ENCODE measurements at places on chromosomes 4 and X.

GRCh38 chrX:115357326-115358120 is 68.0 kb downstream of the LUZP4 start:
- DNase-seq: no peak

DNA sequence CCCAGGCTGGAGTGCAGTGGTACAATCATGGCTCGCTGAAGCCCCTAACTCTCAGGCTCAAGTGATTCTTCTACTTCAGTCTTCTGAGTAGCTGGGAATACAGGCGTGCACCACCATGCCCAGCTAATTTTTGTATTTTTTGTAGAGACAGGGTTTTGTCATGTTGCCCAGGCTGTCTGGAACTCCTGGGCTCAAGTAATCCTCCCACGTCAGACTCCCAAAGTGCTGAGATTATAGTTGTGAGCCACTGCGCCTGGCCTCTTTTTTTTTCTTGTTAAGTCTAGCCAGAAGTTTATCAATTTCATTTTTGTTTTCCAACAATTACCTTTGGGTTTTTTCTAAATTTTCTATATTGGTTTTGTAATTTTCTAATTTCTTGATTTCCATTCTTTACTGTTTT is 100.6 kb downstream of the GC start:
- DNase-seq: no peak

DNA sequence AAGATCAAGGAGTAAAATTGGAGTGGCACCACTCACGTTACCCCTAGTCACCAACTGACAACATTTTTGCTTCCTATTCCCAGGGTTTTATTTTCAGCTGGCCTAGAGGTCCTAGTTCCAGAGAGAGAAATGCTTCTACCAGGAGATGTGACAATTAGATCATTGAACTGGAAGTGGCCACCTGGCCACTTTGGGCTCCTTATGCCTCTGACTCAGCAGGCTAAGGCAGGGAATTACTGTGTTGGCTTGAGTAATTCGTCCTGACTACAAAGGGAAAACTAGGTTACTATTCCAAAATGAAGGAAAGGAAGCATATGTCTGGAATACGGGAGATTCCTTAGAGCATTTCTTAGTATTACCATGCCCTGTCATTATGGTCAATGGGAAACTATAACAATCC is 831.6 kb upstream of the NDST4 start:
- DNase-seq: no peak

- no peak for DNase-seq
These were observed 92.7 kb downstream of the STK32B start for GRCh38 chr4:5143940-5144339.

DNA sequence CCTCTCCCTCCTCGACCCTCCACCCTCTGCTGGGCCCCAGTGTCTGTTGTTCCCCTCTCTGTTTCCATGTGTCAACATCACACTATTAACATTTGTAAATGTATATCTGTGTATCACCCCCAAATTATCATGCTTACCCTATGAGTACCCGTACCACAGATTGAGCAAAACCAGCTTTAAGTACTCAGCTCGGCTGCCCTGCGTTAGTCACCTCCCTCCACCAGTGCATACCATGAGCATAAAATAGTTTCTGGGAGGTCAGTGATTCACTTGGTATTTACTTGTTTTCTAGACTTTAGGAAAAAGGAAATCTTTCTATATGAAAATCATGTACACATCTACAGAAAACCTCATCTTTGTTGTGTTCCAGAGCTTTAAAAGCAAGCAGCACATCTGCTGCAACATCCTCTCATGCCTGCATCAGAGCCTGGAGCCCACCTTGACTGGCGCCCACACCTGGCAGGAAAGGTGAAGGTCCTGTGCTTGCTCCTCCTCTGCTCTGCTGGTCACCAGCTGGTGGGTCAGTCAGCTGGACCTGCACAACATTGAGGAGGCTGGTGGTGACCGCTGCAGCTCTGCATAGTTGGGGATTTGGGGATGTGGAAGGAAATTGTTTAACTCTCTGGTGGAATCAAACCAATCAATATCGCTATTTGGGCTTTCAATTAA is 214.4 kb upstream of the KLF3 start:
- no peak for DNase-seq

DNA sequence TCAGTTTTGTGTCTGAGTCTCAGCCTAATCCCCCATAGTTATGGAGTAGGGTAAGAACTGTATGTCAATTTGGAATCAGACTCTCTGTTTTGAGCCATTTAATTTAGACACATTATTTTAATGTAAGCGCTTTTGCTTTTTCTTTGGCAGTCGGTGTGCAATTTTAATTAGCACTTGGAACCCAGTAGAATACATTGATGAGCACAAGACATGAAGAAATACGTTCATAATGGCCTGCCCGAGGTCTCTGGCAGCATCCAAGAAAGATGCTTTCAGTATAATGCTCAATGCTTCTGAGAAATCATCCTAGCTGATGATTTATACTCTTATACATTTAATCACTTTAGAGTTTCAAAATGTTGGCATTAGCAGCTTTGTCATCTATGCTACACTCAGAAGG is 8.9 kb upstream of the TAPT1 start:
- no peak for DNase-seq

DNA sequence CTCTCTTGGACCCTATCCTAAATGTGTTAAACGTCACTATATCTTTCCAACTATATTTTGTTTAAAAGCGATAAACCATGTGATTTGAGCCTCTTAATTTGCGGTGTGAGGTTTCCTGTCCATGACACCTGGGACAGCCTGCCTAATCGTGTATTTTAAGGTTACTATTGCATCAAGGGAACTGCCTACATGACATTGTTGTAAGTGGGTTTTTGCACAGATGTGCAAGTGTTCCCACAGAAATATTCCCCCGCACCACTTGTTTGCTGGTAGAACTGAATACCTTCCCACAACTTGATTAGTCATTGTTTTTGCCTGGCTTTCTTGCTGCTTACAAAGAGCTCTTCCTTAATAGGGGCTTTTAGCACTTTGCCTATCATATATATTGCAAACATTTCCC is 5.1 kb upstream of the FAM184B start:
- peak; percentile 35 for DNase-seq

- no peak for DNase-seq
These were observed 15.0 kb upstream of the TMEM164 start for GRCh38 chrX:109987884-109988283.

DNA sequence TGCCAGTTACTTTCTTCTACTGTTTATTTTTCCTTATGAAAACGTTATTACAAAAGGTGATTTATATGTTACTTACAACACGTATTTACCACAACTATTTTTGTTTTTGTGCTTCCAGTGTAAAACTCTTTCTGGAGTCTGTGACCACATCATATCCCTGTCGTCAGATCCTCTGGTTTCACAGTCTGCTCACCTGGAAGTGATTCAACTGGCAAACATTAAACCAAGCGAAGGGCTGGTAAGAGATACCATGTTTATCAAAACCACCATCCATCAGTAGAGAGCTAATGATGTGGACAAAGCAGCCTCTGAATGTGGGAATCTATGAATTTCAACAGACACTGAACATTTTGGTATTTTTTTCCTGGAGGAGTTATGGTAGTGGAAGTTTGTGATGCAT is 116.1 kb downstream of the CNKSR2 start:
- no peak for DNase-seq

DNA sequence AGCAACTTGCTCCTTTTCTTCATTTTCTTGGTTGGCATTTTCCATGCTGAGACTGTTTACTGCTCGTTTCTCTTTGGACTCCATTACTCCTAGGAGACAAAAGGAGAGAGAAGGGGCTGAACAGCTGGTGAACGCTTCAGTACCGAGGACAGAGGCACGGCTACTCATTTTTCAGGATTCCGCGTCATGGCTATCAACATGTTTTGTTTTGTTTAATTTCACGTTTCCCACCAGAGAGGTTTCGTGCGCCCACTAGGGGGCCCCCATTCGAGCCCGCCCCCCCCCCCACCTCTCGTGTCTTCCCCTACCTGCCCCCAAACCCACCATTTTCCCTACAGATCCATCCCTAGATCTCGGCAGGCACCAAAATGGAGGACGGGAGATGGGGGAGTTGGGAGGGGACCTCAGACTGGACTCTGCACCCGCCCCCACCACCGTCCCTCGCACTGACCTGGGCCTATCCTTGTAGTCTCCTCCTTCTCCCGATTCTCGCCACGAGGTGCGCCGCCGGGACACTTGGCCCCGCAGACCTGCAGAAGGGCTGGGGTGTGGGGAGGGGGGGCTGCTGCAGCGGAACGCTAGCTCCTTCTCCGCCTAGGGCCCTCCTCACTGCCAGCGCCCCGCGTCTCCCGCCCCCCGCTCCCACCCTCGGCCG is 653 bp downstream of the BEX1 start:
- DNase-seq: peak; percentile 65

DNA sequence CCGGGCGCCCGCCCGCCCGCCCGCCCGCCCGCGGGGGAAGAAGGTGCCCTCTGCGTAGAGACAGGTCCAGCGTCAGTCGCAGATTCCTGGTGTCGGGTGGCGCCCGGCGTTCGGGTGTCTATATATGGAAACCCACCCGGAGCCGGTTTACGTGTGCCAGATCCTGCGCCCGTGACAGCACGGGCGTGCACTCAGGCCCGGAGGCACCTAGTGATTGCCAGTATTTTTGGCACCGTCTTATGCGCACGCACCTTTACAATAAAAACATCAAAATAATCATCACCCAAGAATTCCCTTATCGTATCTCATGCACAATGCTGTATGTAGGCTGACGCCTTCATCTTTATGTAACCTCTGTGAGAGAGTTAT is 519 bp downstream of the SLC25A4 start:
- peak; percentile 36 for DNase-seq

GRCh38 chrX:114584375-114584943 is 573 bp downstream of the HTR2C start:
- DNase-seq: no peak

DNA sequence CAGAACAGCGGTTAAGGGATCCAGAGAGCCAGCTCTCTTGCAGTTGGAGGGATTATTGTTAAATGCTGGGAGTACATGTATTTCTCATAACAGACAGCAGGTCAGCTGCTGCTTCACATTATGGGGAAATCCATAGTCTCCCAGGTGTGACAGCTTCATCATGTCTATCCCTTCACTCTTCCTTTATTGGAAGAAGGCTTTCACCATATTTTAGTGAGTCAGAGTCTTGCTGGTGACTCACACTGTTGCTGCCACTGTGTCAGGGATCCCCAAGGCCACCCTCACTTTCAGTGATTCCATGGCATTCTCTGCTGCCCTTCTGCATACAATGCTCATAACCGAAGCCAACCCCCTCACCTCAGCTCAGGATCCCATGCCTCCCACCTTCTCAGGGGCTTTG is 32.9 kb upstream of the PAGE5 start:
- DNase-seq: no peak

DNA sequence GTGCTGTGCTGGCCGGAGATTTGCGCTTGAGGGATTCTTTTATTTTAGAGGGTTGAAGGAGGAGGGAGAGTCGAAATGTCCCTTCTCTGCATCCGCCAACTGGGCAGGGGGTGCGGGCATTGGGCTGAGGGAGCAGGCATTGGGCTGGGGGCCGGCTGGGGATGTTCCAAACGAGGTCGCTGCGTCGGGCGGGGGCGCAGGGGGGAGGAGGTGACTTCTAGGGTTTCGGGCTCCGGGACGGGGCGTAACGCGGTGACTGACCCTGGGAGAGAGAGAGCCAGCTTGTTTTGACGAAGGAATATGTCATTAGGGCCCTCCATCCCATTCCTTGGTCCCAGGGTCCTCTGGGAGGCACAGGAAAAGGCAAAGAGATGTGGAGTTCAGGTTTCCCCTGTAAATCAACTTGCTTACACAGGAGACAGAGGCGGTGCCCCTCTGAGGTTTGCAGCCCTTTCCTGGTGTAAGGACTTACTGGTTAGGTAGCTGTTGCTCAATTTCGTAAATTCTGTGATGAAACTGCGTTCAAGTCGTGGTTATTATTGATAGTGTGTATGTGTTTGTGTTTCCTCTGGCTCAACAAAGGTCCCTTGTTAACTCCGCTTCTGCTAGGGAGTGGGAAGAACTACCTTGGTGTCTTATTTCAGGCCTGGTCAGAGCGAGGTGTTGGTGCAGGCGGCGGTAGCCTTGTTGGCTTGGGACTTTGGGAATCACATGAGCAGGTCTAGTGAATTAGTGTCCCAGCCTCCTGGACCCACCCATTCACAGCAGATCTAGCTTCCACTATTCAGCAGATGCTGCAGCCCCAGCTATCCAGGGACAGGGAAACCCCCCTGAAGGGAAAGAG is 716 bp downstream of the FHIP1A start:
- peak; percentile 34 for DNase-seq

- no peak for DNase-seq
These were observed 32.8 kb downstream of the STBD1 start for GRCh38 chr4:76339364-76339763.

- no peak for DNase-seq
These were observed 110.7 kb upstream of the GALNT7 start for GRCh38 chr4:173057901-173058300.

DNA sequence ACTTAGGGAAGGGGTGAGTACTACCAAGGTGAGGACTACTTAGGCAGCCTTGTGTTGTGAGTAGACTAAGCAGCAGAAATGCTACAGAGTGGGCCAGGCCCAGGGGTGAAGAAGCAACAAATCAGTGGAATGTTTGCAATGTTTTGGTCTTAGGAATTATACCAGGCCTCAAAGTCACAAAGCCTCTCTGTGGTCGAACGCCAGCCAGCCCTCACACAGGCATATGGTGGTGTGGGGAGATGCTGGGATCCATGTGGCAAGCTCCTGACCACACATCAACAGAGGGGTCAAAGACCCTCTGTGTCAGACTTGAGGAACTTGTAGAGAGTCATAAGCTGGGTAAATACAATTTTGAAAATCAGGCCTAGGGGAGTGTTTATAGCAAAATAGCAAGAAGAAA is 153.8 kb upstream of the KLF3 start:
- no peak for DNase-seq

GRCh38 chrX:40483502-40483901 is 97.3 kb upstream of the ATP6AP2 start:
- DNase-seq: no peak

GRCh38 chr4:185933078-185933581 is 121.1 kb upstream of the SORBS2 start:
- DNase-seq: no peak

- no peak for DNase-seq
These were observed 42.4 kb downstream of the PPP3CA start for GRCh38 chr4:101304916-101305315.

DNA sequence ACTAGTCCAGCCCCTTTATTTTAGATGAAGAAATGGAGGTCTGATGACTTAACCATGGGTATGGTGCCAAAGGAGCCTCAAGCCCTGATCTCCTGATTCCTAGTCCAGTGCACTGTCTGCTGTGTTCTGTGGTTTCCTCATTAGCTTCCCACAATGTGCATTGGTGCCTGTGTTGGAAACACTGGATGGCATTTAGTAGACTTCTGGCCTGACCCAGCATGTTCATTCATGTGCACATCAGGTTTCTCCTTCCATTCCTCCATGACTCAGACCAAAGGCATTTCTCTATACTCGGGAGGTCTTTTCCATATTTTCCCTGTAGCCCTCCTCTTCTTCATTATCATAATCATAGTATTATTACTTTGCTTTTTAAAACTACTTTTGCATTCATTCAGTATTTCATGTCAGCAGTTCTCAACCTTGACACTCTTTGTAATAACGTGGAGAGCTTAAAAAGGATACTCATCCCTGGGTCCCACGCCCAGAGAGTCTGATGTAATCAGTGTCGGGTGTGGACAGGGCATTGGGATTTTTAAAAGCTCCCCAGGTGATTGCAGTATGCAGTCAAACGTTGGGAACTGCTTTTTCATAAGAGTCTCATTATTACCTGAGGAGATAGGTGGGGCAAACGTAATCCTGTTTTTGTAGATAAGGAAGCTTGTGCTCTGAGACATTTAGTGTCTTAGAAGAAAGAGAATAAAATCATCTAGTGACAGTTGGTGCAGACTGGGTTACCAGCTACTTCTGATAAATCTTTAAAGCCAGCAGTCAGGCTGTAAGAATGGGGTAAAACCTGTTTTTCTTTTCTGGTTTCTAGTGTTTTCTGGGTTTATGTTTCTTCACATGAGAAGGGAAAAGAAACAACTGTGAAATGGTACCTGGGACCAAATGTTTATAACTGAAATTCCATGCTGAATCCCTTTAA is 40.9 kb upstream of the XK start:
- DNase-seq: no peak
